ENCODE measurements at places on chromosomes 7 and 10.

DNA sequence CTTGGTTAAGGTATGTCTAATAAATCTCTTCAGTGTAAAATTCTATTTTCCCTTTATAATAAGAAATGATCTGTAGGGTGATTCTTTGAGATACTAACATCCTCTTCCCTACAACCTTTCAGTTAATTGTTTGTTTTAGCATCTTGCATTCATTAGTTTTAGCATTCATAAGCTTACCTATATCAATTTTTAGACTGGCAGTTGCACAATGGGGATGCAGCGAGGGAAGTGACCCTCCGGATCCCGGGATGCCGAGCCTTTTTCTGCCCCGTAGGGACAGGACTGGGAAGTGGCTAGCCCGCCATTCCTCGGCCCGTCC lies 508 bp upstream of the KIF20B start:
- DNase-seq: no peak

- no peak for DNase-seq
Observed at GRCh38 chr7:28408105-28408959, 4.0 kb upstream of the CREB5 start.

DNA sequence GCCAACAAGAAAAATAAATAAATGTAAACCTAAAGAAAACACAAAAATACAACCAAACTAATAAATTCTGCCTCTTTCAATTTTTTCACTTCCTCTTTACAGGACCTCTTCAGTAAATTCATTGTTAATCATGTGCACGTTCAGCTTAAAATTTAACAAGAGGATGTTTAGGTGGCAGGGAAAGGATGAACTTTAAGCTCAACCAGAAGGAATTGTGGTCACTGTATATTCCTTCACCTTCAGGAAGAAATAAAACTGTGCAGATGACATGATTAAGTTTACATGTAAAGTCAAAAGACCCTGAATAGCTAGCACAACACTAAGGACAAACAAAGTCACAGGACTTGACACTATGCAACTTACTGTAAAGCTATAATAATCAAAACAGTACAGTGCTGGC lies 33.0 kb downstream of the KIF5B start:
- no peak for DNase-seq

DNA sequence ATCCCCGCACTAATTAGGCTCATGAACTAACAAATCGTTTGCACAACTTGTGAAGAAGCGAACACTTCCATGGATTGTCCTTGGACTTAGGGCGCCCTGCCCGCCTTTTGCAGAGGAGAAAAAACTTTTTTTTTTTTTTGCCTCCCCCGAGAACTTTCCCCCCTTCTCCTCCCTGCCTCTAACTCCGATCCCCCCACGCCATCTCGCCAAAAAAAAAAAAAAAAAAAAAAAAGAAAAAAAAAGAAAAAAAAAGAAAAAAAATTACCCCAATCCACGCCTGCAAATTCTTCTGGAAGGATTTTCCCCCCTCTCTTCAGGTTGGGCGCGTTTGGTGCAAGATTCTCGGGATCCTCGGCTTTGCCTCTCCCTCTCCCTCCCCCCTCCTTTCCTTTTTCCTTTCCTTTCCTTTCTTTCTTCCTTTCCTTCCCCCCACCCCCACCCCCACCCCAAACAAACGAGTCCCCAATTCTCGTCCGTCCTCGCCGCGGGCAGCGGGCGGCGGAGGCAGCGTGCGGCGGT lies at the start of gene EMX2:
Gene EMX2 (plus strand): TSS at position 41 of the 519 bp plus-strand sequence. CDS start 522 bp downstream, outside the sequence.
- DNase-seq: no peak

DNA sequence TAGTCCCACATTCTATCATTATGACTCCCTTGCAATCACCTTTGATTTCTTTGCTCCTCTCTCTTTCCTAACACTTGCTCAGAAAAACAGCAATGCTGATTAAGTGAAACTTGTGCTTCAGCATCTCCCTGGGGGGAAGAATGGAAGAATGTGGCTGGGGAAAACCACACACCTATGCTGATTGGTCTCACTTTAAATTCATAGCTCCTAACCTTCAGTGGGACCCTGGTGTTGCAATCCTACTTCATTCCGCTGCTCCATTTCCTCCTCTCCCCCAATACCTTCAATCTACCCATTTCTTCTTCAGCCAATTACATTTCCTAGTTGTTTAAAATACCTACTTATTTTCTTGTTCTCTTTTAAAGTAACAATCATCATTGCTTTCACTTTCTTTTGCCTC lies 1166.7 kb upstream of the C7orf33 start:
- no peak for DNase-seq

GRCh38 chr10:73228247-73228646 lies 18.8 kb downstream of the DNAJC9 start:
- DNase-seq: no peak

GRCh38 chr7:57305192-57305748 lies 144.7 kb upstream of the ZNF716 start:
- no peak for DNase-seq

DNA sequence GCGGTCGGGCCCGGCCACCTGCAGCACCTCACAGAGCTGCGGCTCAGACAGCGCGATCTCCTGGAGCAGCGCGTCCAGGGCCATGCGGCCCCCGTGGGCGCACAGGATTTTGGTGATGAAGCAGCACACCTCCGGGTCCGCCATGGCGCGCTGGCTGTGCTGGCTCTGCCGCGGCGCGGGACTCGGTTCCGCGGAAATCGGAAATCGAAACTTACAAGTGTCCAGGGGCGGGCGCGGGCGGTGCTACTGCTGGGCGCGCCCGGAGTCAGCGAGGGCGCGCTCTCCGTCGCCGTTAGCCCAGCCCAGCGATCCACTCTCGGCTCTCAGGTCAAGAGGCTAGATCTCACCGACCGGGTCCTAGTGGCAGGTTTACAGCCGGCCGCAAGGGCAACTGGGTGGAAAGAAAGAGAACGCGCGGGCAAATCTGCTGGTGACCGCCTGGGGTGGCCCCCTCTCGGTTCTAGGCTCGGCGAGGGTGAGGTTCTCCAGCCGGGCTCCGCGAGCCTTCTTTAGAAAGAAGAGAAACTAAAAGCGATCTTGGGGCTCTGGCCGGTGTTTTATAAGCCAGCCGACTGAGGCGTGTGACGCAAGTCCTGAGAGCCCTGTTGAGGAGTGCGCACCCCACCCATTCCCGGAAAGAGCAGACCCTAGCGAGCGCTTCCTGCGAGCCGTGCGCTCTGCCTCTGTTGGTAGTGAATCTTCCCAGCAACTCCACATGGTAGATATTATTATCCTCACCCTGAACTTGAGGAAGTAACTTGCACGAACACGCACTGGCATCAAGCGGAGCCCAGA lies at the start of gene ZC3HAV1:
Gene ZC3HAV1 (minus strand): TSS at position 533 of the 795 bp plus-strand sequence. CDS start 389 bp downstream, at position 144.
- DNase-seq: peak; percentile 66

GRCh38 chr10:86049442-86049841 lies 317.2 kb downstream of the GRID1 start:
- no peak for DNase-seq

DNA sequence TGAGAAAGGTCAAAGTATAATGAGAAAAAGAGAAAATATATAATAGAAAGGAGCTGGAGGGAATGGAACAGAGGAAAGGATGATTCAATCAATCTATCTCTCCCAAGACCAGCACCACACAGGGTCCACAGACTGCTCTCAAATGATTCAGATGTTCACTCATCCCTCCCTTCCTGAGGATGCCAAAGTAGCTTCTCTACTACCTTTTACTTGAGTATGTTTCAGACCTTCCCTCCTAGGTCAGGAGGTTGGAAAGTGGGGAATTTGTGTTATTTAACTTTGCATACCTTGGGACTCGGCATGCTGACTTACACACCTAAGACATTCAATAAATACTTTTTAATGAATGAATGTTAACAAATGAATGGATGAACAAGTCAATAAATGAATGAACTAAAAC lies 30.6 kb downstream of the CPVL start:
- no peak for DNase-seq

- DNase-seq: peak; percentile 68
Observed at GRCh38 chr10:28219251-28219650, 83.6 kb downstream of the MPP7 start.

GRCh38 chr10:93951905-93952304 lies 41.8 kb upstream of the PLCE1 start:
- no peak for DNase-seq

DNA sequence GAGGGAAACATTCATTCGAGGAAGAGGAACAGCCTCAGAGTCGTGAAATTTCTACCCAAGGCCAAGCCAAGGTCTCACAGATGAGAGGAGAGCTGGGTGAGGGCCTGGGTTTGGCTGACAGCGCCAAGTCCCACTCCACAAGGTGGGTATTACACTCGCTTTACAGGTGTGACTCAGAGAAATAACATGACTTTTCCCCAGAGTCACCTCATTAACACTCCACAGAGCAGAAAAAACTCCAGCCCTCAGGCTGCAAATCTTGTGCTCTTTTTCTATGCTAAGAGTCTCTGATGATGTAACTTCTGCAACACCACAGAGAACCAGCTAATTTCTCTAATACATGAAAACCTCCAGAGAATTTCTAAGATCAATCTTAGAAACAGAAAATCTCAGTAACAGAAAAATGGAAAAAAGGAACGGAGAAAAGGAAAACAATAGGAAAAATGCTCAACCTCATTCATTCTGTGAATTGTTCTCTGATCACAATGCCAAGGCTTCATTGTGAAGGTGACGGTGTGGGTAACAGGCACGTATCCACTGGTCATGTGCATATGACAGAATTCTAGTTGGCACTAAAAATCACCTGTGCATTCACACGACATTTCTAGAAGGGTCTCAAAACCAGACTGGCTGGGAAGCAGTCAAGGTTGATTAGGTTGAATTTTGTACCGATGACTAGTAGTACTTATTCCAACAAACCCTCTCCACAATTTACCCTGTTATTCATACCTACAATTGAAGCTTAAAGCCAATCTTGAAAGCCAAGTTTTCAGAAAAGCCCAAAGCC lies 20.3 kb downstream of the YWHAG start:
- no peak for DNase-seq

GRCh38 chr7:1966631-1967200 lies 266.0 kb downstream of the MAD1L1 start:
- no peak for DNase-seq

GRCh38 chr10:8591640-8592039 lies 537.2 kb downstream of the GATA3 start:
- DNase-seq: no peak

DNA sequence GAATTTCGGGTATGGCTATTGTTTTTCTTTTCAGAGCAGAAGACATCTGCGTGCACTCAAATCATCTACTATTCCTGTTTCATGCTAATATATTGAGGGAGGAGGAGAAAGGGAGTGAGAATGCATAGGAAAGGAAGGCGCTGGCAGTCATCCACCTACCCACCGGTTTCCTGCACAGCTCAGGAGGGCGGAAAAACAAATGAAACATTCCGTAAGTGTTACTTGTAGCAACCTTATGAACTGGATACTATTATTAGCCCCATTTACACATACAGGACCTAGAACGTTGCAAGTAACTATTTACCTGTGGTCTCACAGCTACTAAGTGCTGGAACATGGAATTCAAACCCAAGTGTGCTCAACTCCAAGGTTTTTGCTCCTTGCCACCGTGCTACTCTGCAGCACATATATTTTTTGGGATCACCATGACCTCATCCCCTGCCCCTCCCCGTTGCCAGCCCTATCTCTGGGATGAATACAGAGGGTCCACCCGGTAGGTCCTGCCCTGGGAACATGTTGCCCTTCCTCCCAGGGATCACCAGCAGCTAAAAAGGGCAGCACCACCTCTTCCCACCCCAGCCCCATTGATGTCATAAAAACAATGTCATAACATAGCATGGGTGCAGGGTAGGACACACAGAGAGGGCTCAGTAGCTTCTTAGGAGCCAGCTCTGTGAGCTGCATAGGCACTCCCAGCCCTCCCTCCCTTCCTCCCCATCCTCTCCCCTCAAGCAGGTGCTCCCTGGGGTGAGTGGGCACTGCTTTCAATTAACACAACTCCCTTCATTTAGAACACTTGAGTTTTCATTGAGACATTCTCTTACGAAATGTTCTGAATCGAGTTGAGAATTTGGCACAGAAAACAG lies 16.9 kb downstream of the GFRA1 start:
- no peak for DNase-seq

GRCh38 chr10:10508211-10508610 lies 509.5 kb upstream of the CELF2 start:
- DNase-seq: no peak

- DNase-seq: no peak
Observed at GRCh38 chr10:5433182-5433581, 20.8 kb downstream of the NET1 start.

DNA sequence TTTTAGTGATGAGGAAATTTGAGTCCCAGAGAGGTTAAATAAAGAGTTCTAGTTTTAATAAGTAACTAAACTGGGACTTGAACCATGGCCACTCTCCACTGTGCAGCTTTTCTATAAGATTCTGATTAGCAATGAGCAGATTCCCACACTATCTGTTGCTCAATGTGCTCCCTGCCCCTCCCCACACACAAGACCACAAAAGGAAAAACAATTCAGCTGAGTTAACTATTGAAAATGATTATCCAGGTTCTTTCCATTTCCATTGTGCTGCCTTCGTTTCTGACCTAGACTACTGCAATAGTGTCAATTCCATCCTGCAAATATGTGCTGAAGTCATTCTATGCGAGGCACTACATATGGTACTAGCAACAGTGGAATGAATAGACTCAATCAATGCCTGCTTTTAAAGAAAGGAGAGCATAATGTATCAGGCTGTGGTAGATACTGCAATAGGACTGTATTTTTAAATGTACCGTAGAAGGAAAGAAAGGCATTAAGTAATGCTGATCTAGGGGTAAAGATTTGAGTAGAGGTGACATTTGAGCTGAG lies 97.0 kb downstream of the SEMA3C start:
- no peak for DNase-seq

DNA sequence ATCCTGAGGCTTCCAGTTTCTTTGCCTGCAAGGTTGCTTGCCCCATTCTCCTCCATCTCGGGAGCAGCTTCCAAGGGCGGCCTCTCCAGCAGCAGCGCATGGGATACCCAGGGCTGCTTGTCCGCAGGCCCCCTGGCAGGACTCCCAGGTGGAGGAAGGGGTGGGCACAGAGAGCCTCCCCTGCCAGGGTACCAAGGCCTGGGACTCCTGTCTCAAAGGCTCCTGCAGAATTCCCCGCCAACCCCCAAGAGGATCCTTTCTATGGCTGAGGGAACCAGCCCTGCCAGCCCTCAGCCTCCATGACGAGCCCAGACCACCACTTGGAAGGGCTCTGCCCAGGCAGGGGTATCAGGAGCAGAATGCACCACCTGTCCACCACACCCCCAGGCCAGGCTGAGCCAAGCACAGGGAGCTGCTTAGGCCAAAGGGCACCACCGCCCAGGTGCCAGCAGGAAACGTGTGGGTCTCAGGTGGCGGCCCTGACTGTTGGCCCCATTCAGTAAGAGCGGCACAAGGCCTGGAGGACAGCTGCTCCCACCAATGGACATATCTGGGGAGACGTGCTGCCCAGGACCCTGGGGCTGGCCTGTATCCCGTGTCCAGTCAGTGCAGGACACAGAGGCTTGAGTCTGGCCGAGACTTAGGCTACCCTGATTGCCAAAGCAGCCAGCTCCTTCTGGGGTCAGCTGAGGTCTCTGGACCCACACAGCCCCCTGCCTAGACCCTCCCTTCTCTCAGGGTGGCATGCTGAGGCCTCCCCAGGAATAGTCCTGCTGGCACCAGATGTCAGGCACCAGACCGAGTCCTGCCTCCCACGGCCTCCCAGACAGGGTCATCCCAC lies 33.8 kb upstream of the INPP5A start:
- no peak for DNase-seq

Data from non-pigmented ciliary epithelial cell (primary cell).